ENCODE measurements at places on chromosomes 1 and 21.

DNA sequence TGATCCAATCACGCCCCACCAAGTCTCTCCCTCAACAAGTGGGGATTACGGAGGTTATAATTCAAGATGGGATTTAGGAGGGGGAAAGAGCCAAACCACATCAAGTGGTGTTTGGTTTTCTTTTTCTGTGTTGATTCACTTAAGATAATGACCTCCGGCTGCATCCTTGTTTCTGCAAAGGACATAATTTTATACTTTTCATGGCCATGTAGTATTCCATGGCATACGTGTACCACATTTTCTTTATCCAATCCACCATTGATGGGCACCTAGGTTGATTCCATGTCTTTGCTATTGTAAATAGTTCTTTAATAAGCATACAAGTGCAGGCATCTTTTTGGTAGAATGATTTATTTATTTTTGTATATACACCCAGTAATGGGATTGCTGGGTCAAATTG, 162.5 kb upstream of the JUN start:
- no peak for DNase-seq

GRCh38 chr1:169115891-169116585, 9.5 kb downstream of the ATP1B1 start:
- DNase-seq: peak; percentile 63

GRCh38 chr21:41217671-41218385, 49.9 kb downstream of the BACE2 start:
- DNase-seq: peak; percentile 81

- DNase-seq: no peak
Measured at GRCh38 chr1:218926631-218927030, 247.0 kb upstream of the LYPLAL1 start.

- no peak for DNase-seq
Measured at GRCh38 chr1:208997726-208998312, 585.7 kb upstream of the CAMK1G start.

DNA sequence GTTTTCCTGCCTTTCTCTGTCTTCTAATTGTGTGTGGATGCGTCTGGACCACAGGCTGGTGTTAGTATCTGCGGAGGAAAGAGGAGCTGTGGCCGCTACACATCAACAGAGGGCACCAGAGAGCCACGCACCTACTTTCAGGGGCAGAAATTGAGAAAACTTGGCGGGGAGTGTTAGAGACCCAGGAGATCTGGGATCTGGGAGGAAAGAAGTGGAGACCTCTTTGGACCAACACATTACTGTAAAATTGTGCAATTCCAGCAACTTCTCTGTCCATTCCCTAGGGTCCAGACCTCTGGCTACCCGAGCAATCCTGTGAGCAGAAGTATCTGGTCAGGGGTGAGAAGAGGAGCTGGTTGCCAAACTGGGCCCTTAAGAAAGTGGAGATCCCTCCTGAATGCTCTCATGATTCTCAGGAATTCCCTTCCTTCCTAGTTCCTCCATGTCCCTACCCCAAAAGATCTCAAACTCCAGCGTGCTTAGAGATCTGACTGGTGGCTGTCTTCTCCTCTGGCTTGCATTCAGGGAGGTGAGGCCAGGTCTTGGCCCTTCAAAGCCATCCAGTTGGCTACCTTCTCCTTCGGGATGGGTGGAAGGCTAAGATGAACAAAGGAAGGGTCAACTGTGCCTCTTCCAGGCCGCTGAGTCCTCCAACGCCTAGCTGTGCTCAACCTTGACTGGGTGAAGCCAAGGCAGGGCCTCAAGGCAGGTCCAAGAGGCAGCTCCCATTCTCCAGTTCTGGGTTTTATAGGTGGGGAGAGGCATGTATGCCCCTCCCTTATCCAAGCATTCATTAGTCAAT, 1.2 kb upstream of the KIRREL1 start:
- DNase-seq: peak; percentile 83

Data from Right ventricle myocardium superior (tissue), 1 donor.